ENCODE measurements at places on chromosomes 7 and 10.
A peak's percentile ranks its signal among the peaks of the same experiment; 100 is the strongest.

- DNase-seq: no peak
Measured at GRCh38 chr10:107708981-107709380, 544.5 kb upstream of the SORCS1 start.

DNA sequence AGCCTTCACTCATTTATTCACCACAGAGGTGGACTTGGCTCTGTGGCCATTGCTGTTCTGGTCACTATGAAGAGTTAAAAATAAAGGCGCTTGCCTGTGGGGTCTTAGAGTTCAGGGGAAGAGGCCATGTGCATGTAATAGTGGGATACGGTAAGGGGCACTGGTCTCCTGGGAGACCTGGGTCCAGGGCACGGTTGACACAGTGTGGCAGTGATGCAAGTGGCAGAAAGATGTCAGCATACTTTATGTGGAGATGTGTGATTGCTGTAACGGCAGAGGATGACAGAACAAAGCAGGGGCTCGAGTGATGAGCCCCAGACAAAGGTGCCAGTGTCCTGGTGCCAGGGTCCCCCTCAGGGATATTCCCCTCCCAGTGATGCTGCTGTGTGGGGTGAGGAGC, 8.6 kb downstream of the ZSCAN25 start:
- DNase-seq: no peak

- DNase-seq: no peak
Measured at GRCh38 chr7:537911-538634, 18.4 kb upstream of the PDGFA start.

DNA sequence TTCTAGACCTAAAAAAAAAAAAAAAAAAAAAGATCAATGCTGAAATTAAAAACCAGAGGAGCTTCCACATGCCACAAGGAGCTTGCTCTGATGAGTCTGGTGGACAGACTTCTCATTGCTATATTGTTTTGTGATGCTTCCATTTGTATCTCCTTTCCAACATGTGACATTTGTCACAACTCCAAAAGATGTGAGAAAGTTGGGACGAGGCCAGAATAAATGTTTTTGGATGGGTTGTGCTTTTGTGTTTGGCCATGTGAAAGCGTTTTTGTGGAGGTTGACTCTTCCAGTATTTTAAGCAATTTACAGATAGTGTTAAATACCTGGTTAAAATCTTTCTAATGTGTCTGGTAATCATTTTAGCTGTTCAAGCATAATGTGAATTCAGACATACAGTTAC, 280.1 kb downstream of the SKAP2 start:
- DNase-seq: no peak

DNA sequence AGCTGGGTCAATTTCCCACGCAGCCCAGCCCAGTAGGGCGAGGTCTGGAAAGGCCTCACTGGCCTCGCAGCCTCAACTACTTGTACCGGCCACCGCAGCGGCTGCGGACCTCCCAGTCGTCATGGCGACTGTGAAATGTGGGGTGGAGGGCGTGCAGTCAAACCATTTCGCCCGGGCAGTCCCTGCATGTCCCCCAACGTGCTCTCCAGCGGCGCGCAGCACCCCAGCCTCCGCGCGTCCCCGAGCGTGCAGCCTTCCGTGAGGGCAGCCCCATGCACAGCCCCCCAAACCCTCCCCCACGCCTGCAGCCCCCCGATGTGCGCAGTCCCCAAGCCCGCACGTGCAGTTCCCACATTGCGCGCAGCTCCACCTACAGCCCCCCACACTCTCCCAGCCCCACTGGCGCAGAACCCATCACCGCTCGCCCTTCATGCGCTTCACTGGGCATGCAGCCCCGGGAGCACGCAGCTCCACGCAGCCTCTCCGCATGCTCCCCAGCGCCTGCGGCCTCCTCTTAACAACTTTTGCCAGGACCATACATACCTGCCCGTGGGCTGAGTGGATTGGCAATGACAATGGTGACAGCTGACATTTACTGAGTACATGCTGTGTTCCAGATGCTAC, 34.5 kb upstream of the SFTPD start:
- DNase-seq: no peak

GRCh38 chr7:2758673-2759616, 70.9 kb downstream of the AMZ1 start:
- no peak for DNase-seq

DNA sequence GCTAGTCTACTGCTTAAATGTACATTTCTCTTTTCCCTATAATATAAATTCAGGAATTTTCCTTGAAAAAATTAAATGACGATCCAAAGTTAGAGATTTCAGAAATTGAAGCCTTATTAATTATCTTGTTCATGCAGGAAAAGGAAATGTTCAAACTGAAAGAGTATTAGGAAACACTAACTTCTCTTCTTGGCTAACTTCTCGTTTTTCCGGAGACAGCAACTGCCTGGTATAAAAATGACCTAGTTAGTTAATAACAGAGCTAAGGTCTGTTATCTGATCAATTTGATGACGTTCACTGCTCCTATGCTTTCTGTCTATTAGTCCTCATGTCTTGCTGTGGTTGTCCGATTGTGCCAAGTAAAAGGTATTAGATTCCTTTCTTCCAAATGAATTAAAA, 212.5 kb downstream of the DGKB start:
- DNase-seq: no peak

GRCh38 chr7:134327896-134328295, 11.2 kb upstream of the SLC35B4 start:
- no peak for DNase-seq

DNA sequence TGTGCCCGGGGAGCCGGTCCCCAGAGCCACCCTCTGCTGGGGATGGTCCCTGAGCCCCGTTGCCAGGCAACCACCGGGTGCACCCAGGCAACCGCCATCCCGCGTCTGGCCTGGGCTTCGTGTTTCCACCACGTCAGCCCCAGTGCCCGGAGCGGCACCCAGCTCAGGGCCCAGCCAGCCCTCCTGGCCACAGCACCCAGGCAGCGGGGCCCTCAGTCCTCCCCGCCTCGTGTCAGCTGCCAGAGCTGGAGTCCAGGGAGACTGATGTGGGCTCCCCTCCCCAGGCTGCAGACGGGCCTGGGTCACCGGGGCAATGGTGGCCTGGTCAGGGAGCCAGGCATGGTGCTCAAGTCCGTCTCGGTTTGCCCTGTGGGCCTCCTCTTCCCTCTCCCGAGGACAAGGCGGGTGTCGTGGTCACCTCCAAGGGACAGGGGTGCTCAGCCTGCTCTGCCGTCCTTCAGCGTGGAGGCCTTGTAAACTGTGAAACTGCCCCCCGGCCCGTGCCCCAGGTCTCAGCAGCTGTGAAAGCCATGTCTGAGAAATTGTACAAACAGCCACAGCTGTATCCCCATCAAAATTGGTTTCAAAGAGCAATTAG, 72.5 kb downstream of the MICALL2 start:
- DNase-seq: no peak

- DNase-seq: no peak
Measured at GRCh38 chr7:30068117-30068516, 39.9 kb downstream of the PLEKHA8 start.

DNA sequence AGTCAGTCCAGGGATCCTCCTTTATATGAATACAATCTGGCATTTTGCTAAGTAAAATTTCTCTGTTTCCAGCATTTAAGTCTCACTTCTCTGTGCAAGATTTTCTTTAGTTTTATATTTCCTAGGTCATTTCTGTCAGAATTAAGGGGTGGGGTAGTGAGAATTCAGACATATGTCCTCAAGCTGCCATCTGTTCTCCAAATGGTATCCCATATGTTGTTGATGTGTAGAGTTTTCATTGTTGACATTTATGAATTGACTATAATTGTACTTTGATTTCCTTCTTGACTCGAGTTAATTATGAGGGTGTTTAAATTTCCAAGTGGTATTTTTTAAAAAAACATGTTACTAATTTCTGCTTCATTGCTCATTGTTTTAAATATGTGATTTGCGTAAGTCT, 148.8 kb downstream of the NPSR1 start:
- no peak for DNase-seq

DNA sequence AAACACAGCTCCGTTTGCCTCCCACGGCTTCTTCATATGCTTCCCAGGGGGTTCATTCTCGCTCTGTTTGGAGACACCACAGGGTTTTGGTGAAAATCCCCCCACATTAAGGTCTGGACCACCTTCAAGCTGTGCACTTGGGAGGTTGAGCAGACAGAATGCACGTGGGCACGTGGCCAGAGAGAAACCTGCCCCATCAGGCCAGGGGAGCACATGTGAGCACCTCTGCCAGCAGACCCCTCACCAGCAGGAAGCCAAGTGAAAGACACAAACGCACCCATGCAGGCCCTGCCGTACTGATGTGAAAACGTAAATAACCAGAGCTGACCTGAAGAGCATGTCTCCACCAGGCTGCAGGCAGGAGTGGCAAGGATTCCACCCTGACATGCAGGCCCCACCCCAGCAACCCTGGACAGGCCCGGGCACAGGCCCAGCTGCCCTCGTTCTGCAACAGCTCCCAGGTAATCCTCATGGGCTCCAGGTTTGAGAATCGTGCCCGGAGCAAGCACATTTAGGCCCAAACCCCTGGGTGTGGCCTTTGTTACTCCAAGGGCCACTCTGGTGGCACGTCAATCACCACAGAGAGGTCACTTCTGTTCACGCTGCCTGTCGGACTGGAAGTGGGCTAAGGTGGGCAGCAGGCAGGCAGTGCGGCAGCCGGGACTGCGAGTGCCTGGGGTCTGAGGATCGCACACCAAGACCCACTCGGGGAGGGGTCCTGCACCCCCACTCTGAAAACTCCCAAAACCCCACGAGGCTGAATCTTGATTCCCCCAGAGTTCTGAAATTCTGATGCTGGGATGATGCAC, 184.4 kb downstream of the PTPRN2 start:
- no peak for DNase-seq

DNA sequence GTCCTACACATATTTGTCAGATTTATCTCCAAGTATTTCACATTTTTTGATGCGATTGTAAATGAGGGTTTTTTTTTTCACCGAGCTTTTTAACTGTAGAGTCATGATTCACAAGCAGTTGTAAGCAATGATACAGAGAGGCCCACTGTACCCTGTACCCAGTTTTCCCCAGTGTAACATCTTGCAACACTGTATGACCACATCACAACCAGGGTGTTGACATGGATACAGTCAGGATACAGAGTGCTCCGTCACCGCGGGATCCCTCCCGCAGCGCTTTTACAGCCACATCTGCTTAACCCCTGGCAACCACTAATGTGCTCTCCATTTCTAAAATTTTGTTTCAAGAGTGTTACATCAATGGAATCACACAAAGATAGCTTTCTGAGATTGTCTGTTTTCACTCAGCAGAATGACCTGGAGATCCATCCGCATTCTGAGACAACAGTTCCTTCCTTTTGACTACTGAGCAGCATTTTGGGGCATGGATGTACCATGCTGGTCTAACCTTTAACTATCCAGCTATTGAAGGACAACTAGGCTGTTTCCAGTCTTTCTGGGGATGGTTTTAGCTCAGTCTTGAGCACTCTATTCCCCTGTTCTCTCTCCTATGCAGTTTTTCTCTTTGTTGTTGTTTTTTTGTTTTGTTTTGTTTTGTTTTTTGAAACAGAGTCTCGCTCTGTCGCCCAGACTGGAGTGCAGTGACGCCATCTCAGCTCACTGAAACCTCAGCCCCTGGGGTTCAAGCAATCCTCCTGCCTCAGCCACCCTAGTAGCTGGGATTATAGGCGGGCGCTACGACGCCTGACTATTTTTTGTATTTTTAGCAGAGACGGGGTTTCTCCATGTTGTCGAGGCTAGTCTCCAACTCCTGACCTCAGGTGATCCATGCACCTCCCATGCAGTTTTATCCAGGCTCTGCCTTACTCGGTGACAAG, 25.9 kb downstream of the GPRIN2 start:
- no peak for DNase-seq

DNA sequence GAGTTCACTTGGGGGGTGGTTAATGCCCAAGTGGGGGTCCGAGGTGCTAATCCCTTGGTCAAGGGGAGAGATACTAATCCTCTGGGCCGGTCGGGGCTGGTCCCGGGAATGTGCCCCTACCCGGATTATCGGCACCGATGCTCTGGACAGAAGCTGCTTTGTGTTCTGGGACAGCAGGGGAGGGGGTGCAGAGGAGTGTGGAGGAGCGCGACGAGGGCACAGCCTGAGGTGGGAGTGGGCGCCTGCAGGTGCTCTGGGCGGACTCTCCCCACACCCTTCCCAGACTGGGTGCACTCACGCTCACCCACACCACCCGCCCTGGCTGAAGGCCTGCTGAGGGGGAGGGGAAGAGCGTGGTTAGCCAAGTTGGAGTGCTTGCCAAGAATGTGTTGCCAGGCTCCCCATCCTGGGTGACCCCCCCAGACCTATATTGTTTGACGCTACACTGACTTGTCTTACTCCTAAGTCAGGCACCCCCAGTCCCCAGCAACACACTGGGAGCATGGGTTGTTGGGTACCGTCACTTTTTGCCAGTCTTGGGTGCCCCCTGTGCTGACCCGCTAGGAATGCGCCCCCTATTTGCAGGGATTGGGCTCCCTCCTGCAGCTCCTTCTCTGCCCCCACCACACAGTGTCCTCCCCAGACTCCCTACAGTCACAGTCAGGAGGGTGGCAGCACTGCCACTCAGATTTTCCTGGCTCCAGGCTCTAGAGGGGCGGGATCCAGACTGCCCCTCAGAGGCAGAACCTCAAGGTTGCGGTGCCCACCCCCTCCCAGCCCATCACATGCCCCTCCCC, 1.2 kb downstream of the SLC4A2 start:
- DNase-seq: peak; percentile 49

- no peak for DNase-seq
Measured at GRCh38 chr10:110413903-110414547, 83.7 kb upstream of the DUSP5 start.

DNA sequence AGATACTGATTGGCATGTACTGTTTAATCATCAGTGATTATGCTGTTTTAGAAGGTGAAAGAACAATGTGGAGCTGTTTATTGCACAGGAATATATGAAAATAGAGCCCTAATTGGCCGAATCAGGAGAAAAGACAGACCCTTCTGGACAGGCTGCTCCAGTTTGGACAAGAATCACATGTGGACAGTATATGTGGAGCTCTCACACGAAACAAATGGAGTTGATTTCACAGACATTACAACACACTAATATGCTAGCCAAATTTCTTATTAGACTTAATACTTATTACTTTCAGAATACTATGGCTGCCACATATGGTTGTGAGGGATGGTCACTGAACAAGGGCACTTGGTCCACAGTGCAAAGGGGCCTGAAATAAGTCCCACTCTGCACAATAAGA, 15.5 kb downstream of the TWIST1 start:
- DNase-seq: no peak

- no peak for DNase-seq
Measured at GRCh38 chr10:48798481-48799254, 114.0 kb downstream of the WDFY4 start.

GRCh38 chr7:47697543-47697942, 115.6 kb upstream of the TNS3 start:
- DNase-seq: no peak

GRCh38 chr10:103497161-103497915, 3.8 kb downstream of the NEURL1 start:
- DNase-seq: no peak

DNA sequence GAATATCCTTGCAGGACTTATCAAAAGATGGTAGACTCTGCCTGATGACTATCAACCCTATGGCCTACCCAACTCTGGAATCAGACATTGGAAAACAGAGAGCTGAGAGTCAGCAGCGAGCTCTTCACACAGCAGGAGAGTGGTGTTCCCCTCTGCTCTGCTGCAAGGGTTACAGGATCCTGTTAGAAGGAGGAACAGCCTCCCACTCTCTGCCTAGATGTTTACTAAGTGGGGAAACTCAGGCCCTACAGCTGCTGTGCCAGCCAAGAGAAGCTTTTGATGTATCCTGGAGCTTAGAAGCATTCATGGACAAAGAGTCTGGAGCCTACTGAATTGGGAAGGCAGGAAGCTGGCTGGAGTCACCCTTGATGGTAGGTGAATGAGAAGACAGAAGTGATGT, 104.6 kb downstream of the ABLIM1 start:
- no peak for DNase-seq

All from C1 segment of cervical spinal cord (tissue), 14 donors.